ENCODE measurements at places on chromosomes 7 and 10. TPM values are rescaled to one million over a fixed set of nuclear protein-coding genes. Genes with fewer than 3 reads are reported as not detected.

DNA sequence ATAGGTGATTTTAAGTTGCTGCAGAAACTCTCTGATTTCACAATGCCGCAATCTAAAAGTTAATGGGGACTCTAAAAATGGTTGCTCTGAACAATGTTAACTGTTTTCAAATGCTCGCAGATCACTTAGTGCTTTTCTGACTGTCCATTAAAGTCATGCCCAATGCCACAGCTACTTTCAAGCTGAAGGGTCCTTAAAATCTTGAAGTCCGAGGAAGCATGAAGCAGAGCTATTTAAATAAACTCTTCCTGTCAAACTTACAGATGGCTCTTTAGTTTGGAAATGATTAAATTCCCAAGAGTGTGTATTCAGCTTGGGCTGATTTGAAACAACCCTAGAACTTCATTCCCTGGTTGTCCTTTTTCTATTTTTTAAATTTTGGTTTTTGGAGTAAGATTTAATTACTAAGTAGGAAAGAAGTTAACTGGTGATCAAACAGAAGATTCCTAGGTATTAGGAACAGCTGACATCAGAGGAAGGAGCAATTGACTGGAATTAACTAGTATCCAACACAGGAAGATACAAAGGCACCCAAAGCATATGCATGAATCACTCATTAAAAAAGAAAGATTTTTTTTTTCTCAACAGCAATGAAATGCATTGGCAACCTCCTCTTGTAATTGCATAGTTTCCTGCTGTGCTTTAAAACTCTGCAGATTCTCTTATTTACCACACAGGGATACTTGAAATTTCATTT, 105.1 kb downstream of the NRP1 start:
- DNase-seq, result no peak

- no peak for DNase-seq
Measured at GRCh38 chr7:156827587-156828203, 65.3 kb downstream of the LMBR1 start.

DNA sequence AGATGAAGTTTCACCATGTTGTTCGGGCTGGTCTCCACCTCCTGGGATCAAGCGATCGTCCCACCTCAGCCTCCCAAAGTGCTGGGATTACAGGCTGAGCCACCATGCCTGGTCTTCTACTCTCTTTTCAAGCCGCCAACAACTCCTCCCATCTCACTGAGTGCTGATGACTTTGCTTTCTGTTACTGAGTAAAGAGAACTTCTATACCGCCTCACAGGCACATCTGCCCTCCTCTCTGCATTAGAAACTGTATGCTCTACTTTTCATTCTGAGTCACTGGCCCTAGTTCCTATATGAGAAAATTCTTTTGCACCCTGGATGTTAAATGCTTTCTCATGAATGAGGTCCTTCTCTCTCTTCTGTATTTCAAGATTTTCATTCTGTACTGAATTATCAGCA, 2.2 kb upstream of the ZNF239 start:
- DNase-seq, result no peak

DNA sequence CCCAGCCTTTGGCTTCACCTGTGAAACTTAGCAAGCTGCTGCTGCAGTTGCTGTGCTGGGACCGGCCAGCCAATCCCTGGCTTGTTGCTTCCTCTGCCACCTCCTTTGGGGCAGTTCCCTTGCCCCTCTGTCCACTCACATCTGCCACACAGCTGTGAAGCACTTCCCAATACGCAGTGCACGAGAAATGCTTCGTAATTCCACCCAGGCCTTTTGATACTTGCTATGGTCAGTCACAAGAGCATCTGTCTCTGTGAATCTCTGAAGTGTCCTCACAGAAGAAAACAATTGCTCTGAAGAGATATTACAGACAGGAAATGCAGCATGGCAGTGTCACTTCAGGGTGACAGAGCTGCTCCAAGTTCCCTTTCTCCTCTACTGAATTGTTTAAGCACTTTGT, 208.5 kb downstream of the PTEN start:
- no peak for DNase-seq

- DNase-seq, result no peak
Measured at GRCh38 chr10:126092366-126093215, 196.2 kb downstream of the FANK1 start.

The KIF11 gene
- 0.29 TPM for total RNA-seq

DNA sequence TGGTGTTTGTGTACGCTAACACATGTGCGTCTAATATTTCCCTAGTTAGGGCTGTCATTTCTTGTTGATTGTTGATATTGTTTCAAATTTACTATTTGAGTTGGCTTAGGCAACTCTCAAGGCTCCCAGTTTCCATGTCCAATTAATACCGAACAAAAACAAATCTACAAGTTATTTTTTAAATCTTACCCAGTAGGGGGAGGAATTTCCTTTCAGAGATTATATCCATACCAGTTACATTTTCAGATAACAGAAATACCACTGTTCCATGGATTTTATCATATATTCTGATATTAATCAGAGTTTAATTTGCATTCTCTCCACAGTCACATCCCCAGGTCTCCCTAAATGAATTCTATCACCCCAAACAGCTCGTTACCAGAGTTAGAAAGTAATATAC, 7.2 kb upstream of the AKR1B10 start:
- DNase-seq, result no peak
